H7 (cell line): ENCODE measurements at places on chromosomes 1 and 21.

DNA sequence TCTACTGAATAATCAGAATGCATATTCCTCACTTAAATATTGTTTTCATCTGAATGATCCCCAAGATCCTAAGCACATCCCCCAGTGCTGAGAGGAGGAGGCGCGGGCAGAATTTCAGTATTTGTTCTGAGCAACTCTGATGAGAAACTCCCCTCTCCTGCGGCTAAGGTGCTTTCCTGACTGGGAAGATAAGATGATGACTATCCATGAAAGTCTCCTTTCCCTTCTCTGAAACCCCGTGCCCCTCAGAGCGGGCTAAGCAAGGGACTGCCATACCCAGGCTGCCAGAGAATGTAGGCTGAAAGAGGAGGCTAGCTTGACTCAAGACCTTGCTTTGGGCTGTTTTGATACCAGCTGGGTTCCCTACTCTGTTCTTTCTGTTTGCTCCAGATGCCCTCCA lies 39.7 kb upstream of the IPO9 start:
- DNase-seq = no peak

GRCh38 chr1:156052862-156053767 lies 483 bp downstream of the UBQLN4 start:
- peak; percentile 97 for DNase-seq

DNA sequence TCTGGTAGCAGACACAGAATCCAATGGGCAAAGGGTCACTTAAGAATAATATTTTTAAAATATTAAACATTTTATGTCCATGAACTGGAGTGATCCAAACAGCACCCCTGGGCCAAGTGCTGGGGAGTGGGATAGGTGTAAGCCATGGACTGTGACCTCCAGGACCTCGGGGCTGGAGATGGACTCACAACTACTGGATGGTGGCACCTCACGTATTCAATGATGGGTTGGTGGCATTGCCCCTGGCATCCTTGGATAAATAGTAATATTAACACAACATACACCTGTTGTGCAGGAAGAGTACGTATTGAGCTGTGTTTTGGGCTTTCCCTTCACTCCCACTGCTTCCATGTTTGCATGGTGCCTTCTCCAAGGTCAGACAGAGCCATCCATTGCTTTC lies 39.3 kb upstream of the TENT5C start:
- no peak for DNase-seq

DNA sequence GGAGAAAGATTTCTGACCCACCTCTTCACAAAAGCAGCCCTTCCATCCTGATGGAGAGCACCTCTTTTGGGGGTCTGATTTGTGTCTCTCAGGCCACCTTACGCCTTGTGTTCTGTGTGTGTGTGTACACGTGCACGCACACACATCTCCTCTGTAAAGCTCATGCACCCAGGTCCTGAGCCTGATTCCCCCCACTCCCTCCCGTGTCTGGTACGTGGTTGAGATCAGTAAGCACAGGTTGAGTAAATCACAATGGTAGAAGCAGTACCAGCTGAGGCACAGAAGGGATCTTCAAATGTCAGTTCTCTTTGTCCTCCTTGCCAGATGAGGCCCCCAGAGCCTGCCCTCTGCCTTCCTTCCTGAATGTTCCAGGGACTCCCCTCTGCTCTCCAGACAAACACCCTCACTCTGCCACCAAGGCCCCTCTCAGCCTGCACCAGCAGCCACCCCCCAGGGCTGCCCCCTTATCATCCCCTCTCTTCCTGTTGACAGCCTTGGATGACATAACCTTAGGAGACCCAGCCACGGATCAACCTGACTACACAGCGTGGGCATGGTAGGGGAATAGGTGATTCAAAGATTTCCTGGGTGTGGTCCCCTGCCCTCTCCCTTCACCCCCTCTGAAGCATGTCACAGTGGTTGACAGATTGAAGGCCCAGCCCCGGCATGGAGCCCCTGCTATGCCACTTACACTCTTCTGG lies 112.8 kb downstream of the HIVEP3 start:
- no peak for DNase-seq

GRCh38 chr1:159197561-159198557 lies 6.8 kb upstream of the ACKR1 start:
- peak; percentile 78 for DNase-seq

- no peak for DNase-seq
These were observed 33.9 kb upstream of the GPR25 start for GRCh38 chr1:200838676-200839445.

- no peak for DNase-seq
These were observed 33.5 kb upstream of the TRIM17 start for GRCh38 chr1:228450200-228450599.

DNA sequence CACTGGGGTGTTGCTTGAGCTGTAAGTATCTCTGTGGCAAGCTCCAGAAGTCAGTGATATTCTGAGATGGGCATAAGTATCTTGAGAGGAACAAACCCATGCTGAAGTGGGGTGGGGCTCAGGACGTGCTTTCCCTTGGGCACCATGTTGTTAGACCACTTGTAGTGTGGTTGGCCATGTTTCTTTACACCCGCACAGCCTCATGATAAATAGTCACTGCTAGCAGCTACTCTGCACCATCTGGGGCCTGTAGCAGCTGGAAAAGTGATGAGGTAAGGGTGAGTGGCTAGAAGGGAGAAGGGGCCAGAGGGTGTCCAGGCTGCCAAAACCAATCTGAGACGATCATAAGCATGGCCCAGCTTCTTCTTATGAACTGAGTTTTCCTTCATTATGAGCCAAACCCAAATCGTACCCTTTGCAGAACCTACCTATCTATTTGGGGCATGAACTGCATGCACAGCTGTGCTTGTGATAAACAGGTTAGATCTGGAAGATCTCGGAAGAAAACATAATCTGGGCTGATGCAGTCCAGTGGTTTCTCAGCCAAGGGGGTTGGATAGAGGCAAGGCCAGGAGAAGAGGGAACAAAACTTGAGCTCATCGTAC lies 91.9 kb upstream of the IRF2BP2 start:
- no peak for DNase-seq
